NCI-H460 (cell line): ENCODE measurements at places on chromosomes 3 and 15. TPM values are rescaled to one million over a fixed set of nuclear protein-coding genes. Genes with fewer than 3 reads are reported as not detected.

- DNase-seq: no peak
Measured at GRCh38 chr15:75606711-75607699, 18.5 kb downstream of the SNUPN start.

DNA sequence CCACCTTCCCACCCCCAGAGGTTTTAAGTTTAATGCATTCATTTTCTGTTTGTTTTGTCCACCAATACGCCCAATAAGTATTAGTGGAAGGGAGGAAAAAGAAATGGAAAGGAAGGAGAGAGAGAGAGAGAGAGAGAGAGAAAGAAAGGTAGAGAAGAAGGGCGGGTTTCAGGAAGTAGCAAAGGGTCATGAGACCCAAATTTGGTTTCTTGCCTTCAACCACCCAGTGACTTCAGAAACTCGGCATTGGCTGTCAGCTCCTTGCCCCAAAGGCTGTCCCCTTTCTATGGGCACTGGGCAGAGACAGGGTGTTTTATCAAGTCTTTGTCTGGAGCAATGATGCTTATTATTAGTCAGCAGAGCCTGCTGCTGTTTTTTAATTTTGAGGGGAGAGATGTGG, 13.5 kb upstream of the NR1D2 start:
- DNase-seq: no peak

DNA sequence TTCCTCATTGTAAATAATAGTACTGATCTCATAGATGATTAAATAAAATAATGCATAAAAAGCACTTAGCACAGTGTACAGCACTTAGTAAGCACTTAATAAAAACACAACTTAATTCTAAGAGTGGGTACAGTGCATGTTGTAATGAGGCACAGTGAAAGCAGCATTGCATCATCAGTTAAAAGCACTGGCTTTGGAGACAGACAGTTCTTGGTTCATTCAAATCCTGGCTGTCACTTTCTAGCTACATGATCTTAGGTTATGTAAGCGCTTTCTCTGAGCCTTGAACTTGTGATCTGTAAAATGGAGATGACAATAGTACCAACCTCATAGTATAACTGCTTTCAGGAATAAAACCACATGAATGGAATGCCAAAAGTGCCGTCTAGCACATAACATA, 151.5 kb downstream of the DPH6 start:
- DNase-seq: no peak

Gene EFL1
- 22.8 and 24.4 TPM in 2 replicates for total RNA-seq

- DNase-seq: no peak
Measured at GRCh38 chr3:97957617-97958311, 14.5 kb downstream of the RIOX2 start.

Gene C3orf70
- not detected in 2 replicates for total RNA-seq

- DNase-seq: no peak
Measured at GRCh38 chr15:66875588-66876420, 173.8 kb downstream of the SMAD6 start.

Gene PAQR9
- total RNA-seq: 0.29 and 0.47 TPM in 2 replicates

DNA sequence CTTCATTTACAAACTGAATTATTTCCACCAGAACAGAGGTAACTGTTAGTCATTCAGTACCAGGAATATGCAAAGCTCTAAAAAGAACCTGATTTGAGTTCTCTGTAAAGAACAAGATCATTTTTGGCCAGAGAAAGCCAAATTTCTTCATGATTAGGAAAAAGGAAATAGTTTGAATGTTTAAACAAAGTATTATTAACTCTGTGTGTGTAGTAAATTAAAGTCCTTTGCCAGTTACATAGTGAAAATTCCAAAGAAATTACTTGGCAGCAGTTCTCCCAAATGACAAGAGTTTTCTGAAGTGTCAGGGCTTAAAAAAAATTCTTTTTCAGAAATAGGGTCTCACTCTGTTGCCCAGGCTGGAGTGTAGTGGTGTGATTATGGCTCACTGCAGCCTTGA, 24.5 kb downstream of the QTRT2 start:
- DNase-seq: no peak

Gene ACKR4
- 0.07 TPM in 1 of 2 replicates, not detected in the other for total RNA-seq

DNA sequence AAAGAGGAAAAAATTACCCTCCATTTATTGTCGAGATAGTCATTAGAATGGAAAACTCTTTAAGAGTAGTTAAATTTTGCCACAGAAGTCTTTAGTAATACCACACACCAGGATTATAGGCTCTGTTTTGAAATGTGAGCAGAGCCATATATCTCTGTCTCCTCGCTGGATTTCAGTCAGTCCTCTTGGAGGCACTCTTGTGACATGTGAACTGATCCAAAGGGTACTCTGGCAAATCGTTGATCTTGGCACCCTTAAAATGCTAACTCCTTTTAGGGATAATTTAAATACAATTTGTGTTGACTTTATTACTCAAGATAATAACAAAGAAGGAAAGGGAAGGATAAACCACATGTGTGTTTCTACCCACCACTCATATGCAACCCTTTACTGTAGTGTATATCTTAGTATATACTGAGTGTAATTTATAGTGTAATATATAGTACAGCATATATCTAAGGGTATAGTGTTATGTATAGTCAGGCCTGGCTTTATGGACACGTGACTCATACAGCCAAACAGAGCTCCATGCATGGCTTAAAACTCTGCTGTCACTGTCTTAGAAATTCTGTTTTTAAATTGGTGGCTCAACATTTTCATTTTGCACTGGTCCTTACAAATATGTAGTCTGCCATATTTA, 12.3 kb upstream of the KPNA4 start:
- DNase-seq: no peak

GRCh38 chr3:48544141-48544540, 12.5 kb downstream of the PFKFB4 start:
- no peak for DNase-seq
